ENCODE measurements at places on chromosomes 3 and 15. TPM values are rescaled to one million over a fixed set of nuclear protein-coding genes. Genes with fewer than 3 reads are reported as not detected.

DNA sequence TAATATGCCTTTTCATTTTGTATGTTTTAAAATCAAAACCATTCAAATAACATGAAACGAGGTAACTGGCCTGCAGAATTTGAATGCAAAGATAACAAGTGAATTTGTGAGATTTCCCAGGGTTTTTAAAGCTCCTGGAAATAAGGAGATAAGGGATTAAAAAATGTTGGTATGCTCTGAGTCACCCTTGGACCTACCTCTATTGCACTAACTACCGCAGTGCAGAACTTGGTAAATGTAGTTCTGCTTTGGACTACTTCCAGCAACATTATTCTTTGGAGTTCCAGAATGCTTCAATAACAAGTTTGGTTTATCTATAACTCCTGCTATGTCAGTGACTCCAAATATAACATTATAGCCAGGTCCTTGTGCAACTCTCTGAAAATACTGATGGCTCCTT, 201.7 kb downstream of the GAP43 start:
- no peaks in the 10 kb centered on the region for H3K4me1 ChIP-seq
- H3K27me3 ChIP-seq: no peaks in the 10 kb centered on the region
- H3K36me3 ChIP-seq: no peaks in the 10 kb centered on the region
- H3K27ac ChIP-seq: no peak overlapping the region
- DNase-seq: no peak
- H3K4me3 ChIP-seq: no peak overlapping the region

DNA sequence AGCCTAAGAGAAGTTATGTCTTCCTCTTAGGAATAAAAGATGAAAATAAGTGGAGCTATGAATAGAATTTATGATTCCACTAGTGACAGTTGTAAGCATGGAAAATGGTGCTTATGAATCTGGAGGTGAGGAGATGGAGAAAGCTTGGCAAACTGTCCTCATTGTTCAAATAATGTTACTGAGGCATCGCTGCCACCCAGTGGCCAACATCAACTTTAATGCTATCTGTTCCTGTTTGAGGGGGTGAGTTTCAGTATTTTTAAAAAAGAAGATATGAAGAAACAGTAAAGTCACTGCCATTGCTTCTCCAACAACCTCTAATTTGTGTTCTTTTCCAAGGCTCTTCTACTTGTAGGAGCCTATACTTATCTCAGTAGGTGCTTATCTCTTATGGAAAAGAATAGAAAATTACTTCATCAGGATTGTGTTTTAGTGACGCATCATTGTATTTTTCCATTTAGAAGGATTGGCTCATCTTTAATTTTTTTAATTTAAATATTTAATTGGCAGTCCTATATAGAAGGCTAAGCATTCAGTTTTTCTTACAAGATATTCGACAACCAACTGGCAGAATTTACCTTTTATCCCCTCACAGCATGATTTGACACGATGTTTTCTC, 260.4 kb upstream of the P2RY1 start:
- H3K4me3 ChIP-seq: no peak overlapping the region
- no peaks in the 10 kb centered on the region for H3K36me3 ChIP-seq
- H3K4me1 ChIP-seq: no peaks in the 10 kb centered on the region
- no peak for DNase-seq
- H3K27ac ChIP-seq: no peak overlapping the region

DNA sequence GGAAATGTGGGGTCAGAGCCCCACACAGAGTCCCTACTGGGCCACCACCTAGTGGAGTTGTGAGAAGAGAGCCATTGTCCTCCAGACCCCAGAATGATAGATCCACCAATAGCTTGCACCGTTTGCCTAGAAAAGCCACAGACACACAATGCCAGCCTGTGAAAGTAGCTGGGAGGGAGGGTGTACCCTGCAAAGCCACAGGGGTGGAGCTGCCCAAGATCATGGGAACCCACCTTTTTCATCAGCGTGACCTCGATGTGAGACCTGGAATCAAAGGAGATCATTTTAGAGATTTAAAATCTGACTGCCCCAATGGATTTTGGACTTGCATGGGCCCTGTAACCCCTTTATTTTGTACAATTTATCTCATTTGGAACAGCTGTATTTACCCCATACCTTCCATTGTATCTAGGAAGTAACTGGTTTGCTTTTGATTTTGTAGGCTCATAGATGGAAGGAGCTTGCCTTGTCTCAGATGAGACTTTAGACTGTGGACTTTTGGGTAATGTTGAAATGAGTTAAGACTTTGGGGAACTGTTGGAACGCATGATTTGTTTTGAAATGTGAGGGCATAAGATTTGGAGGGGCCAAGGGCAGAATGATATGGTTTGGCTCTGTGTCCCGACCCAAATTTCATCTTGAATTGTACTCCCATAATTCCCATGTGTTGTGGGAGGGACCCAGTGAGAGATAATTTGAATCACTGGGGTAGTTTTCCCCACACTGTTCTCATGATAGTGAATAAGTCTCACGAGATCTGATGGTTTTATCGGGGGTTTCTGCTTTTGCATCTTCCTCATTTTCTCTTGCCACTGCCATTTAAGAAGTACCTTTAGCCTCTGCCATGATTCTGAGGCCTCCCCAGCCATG, 49.0 kb downstream of the CD200 start:
- no peaks in the 10 kb centered on the region for H3K4me1 ChIP-seq
- no peak overlapping the region for H3K27ac ChIP-seq
- no peaks in the 10 kb centered on the region for H3K36me3 ChIP-seq
- no peaks in the 10 kb centered on the region for H3K27me3 ChIP-seq
- no peak overlapping the region for H3K4me3 ChIP-seq

DNA sequence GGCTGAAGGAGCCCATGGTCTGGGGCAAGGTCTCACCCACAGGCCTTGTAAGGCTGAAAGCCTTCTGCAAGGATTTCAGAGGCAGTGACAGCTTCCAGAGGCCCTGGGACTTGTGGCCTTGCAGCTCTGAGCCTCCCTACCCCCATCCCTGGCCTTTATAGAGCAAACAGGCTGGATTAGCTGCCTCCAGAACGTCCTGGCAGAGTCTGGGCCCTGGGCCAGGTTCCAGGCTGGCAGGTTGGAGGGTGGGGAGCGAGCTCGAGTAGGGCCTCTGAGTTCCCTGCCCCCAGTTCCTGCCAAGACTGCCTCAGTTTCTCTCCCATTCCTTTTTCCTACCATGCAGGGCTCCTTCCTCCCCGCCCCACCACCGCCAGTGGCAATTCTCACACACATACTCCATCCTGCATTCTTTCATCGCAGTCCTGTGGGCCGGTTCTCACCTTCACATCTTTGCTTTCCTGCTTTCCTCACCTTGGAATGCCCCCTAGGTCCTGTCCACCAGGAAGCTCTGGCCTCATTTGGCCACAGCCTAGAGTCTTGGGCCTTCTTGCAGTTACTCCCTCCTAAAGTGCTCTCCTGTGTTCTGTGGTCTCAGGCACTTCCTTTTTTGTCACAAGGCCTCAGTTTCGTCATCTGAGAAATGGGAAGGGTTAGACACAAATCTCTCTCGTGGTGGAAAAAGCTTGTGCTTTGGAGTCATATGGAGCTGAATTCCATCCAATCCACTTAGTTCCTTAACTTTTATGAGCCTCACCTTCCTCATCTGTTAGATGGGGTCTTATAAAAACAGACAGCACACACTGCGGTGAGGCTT, 2.7 kb downstream of the LMAN1L start:
- no peaks in the 10 kb centered on the region for H3K4me1 ChIP-seq
- DNase-seq: no peak
- H3K4me3 ChIP-seq: no peak overlapping the region
- no peak overlapping the region for H3K27ac ChIP-seq
- H3K27me3 ChIP-seq: no peaks in the 10 kb centered on the region
- no peaks in the 10 kb centered on the region for H3K36me3 ChIP-seq

- no peak overlapping the region for H3K27ac ChIP-seq
- no peak for DNase-seq
- H3K36me3 ChIP-seq: no peaks in the 10 kb centered on the region
Measured at GRCh38 chr3:195084746-195085145, 186.2 kb downstream of the XXYLT1 start.

The CCR9 gene
- not detected for total RNA-seq

DNA sequence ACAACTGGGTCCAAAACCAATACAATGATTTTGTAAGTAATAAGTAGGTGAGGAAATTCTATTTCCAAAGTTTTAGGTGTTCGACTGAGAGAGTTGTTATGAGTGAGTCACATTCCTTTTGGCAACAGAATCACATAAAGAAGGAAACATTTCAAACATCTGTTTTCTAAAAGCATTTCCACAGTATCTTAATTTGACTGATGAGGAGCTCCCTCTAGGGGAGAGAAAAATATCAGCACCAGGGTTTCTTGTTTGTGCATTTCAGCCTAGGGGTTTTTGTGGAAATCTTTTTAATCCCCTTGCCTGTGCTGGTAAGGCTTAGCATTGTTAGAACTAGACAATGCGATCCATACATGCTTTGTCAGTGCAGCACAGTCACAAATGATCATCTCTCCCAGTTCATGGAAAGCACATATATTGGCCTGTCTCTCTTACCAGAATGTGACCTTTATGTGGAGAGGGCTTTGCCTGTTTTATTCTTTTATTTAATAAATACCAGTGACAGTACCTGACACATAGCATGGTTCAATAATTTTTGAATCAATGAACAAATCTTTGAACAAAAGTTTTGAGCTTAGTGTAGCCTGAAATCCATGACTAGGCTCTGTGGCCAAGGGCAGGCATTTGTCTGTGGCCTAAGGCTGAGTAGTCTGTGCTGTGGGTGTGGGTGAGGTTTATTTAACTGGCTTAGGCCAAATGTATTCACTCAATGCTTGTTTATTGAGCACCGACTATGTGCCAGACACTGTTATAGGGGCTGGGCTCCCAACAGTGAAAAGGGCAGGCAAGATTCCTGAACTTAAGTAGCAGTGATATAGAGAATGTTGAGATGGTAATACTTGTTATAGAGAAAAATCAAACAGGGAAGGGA, 21.1 kb upstream of the IQCF6 start:
- no peaks in the 10 kb centered on the region for H3K36me3 ChIP-seq
- H3K27me3 ChIP-seq: peaks cover 8% of the 10 kb centered on the region
- H3K4me3 ChIP-seq: no peak overlapping the region
- no peaks in the 10 kb centered on the region for H3K4me1 ChIP-seq
- no peak for DNase-seq
- no peak overlapping the region for H3K27ac ChIP-seq

GRCh38 chr3:131329774-131330173, 51.8 kb upstream of the NUDT16 start:
- DNase-seq: no peak
- H3K27ac ChIP-seq: no peak overlapping the region
- H3K4me3 ChIP-seq: no peak overlapping the region

DNA sequence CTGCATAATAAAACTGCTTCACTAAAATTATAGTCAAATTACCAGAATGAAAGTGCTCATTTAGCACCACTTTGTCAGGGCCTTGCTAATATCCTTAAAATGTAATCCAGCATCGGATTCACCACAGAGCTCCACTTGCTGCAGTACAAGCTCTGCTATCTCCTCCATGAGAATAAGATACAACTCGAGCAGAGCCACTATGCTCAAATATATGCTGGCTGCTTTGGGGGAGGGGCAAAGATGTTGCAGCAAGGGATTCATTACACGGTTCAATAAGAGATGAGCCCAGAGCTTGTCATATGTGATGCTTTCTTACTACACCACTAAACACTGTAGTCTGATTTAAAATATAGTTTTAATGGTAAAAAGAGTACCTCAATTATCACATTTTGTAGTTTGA, 72.2 kb downstream of the DLG1 start:
- no peaks in the 10 kb centered on the region for H3K27me3 ChIP-seq
- DNase-seq: no peak
- H3K36me3 ChIP-seq: no peaks in the 10 kb centered on the region

DNA sequence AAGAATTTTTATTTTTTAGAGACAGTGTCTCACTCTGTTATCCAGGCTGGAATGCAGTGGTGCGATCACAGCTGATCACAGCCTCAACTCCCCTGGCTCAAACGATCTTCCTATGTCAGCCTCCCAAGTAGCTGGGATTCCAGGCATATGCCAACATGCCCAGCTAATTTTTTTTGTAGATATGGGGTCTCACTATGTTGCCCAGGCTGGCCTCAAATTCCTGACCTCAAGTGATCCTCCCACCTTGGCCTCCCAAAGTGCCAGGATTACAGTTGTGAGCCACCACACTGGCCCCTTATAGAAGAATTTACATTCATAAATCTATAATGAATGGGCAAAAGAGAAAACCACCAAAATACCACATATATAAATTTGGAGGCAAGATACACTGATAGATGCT, 15.2 kb downstream of the SENP7 start:
- H3K4me3 ChIP-seq: no peak overlapping the region
- DNase-seq: no peak
- no peaks in the 10 kb centered on the region for H3K4me1 ChIP-seq
- no peaks in the 10 kb centered on the region for H3K36me3 ChIP-seq

- H3K27ac ChIP-seq: no peak overlapping the region
- H3K36me3 ChIP-seq: no peaks in the 10 kb centered on the region
- no peaks in the 10 kb centered on the region for H3K27me3 ChIP-seq
- no peaks in the 10 kb centered on the region for H3K4me1 ChIP-seq
- H3K4me3 ChIP-seq: no peak overlapping the region
Measured at GRCh38 chr3:73848173-73848906, 223.6 kb upstream of the PDZRN3 start.

- no peak overlapping the region for H3K4me3 ChIP-seq
- H3K27ac ChIP-seq: no peak overlapping the region
- no peaks in the 10 kb centered on the region for H3K27me3 ChIP-seq
Measured at GRCh38 chr3:171548917-171549316, 88.7 kb upstream of the TNIK start.

The ADGRG7 gene
- total RNA-seq: not detected

The RPSA gene
- total RNA-seq: 852 TPM

The HGD gene
- 25.9 TPM for total RNA-seq

DNA sequence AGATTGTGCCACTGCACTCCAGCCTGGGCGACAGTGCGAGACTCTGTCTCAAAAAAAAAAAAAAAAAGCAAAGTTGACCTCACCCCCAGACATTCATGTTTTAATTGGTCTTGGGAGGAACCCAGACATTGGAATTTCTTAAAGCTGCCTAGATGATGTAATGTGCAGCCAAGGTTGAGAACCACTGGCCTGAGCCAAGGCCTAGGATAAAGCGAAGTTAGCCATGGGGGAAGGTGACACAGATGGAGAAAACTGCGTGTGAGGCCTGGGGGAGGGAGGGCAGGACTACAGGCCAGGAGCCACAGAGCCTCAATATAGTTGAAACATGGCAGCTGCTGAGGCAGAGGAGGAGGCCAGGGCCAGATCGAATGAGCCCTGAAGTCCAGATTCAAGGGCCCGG, 21.0 kb downstream of the GLB1 start:
- no peaks in the 10 kb centered on the region for H3K4me1 ChIP-seq
- H3K36me3 ChIP-seq: no peaks in the 10 kb centered on the region
- no peak overlapping the region for H3K4me3 ChIP-seq
- no peak for DNase-seq
- no peak overlapping the region for H3K27ac ChIP-seq

DNA sequence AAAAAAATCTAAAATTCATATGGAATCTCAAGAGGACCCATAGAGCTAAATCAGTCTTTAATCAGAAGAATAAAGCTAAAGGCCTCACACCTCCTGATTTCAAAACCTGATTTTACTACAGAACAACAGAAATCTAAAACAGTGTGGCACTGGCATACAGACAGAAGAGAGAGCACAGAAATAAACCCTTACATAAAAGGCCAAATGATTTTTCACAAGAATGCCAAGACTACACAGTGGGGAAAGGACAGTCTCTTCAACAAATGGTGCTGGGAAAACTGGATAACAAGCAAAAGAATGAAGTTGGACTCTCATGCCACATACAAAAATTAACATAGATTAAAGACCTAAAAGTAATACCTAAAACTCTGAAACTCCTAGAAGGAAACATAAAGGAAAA, 10.1 kb downstream of the TOP2B start:
- H3K4me1 ChIP-seq: no peaks in the 10 kb centered on the region
- H3K4me3 ChIP-seq: no peak overlapping the region
- no peaks in the 10 kb centered on the region for H3K27me3 ChIP-seq
- no peak overlapping the region for H3K27ac ChIP-seq
- no peaks in the 10 kb centered on the region for H3K36me3 ChIP-seq

GRCh38 chr3:194306109-194306686, 44.9 kb downstream of the CPN2 start:
- no peak overlapping the region for H3K27ac ChIP-seq
- no peaks in the 10 kb centered on the region for H3K36me3 ChIP-seq
- H3K4me1 ChIP-seq: no peaks in the 10 kb centered on the region

The TMEM40 gene
- total RNA-seq: not detected
